ENCODE measurements at places on chromosomes 7 and 10. TPM values are rescaled to one million over a fixed set of nuclear protein-coding genes. Genes with fewer than 3 reads are reported as not detected.

The OR9A2 gene
- not detected for polyA plus RNA-seq

DNA sequence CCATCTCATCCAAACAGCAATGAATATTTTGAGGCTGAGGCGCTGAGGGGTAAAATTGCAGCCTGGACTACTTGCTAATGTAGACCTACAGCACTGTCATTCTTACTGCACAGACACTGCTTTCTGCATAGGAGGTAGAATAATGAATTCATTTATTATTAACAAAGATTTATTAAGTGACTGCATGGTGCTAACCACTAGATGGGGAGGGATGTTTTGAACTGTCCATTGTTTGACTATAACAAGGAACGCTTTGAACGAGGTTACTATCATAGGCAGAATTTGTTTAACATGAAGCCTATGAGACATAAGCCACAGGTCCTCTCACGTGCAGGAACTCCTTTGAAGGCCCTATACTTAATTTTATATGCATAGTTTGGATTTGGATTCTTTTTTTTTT is 143.8 kb downstream of the CFTR start:
- no peak for DNase-seq

GRCh38 chr7:27430105-27430504 is 187.5 kb downstream of the EVX1 start:
- no peak for DNase-seq

The TAS2R5 gene
- 0.87 TPM for polyA plus RNA-seq

DNA sequence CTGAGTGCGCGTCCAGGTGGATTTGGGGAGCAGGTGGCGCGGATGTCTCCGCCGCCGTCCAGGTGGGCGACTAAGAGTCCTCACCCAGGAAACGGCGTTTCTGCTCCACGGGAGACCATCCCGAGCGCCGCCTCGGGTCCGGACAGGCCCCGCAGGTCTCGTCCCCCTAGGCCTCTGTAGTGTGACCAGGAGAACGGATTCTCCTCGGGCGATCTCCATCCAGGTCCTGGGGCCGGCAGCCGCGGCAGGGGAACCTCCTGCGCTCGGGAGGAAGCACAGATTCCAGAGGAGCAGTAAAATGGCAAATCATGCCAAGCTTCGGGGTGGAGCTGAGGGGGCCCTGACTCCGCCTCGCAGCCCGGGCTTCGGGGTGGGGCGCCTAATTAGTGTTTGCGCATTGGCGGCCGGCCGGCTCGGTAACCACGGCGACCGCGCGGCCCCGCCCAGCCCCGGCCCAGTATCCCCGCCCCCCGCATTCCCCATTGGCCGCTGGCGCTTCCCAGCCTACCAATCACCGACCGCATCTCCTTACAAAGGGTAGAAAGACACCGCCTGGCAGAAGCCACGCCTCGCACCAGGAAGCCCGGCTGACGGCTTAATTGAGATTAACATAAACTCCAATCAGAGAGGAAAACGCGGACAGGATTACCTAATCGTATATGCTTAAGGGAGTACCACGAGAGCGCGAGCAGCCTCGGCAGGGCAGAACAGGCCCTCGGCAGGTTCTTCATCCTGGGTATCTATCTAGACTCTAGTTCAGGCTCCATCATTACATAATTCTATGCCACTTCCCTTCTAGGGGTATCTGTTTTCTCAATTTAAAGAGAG is 168.6 kb downstream of the ARHGAP12 start:
- peak; percentile 97 for DNase-seq

The TCAF2 gene
- 3.1 TPM for polyA plus RNA-seq

- no peak for DNase-seq
Measured at GRCh38 chr10:43573250-43574000, 991 bp downstream of the ZNF239 start.

DNA sequence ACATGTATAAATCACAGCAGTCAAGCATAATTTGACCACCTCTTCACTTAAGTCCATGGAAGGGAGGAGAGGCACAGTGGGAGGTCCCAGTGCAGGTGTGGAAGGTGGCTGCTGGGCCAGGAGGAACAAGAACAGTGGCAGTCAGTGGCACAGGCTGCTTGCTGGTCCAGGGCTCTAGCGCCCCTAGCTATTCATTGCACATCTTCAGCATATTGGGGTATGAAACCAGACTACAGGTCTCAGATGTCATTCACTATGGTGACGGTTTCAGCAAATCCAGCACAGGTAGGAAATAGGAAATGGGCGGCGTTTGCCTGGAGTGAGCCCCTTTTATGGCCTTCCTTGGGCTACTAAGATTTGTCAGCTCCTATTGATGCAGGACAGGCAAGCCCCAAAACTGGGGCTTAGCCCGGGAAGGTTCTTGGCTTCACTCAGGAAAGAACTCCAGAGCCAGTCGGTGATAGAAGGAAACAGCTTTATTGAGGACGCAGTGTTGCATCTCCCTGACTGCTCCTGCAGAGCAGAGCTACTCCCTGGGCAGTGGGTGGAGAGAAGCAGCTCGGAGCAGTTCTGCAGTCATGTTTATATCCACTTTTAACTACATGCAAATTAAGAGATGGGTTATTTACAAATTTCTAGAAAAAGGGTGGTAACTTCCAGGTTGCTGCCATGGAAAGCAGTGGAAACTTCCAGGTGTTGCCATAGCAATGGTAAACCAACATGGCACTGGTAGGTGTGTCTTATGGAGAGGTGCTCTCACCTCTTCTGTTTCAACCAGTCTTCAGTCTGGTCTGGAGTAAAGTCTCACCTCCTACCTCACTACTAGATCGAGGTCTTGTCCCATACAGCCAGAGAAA is 608.8 kb downstream of the PARD3 start:
- no peak for DNase-seq

The MMP21 gene
- not detected for polyA plus RNA-seq

GRCh38 chr10:48266528-48266927 is 8.0 kb downstream of the FRMPD2 start:
- no peak for DNase-seq

DNA sequence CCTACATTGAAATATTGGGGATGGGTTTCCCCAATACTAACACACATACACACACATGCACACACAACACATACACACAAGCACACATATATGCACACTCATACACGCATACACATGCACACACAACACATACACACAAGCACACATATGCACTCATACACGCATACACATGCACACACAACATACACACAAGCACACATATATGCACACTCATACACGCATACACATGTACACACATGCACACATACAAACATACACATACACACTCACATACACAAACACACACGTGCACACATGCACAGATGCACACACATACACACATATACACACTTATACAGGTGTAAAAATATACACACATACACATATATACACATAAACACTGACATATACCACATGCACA is 127.4 kb upstream of the C7orf33 start:
- DNase-seq, result no peak

DNA sequence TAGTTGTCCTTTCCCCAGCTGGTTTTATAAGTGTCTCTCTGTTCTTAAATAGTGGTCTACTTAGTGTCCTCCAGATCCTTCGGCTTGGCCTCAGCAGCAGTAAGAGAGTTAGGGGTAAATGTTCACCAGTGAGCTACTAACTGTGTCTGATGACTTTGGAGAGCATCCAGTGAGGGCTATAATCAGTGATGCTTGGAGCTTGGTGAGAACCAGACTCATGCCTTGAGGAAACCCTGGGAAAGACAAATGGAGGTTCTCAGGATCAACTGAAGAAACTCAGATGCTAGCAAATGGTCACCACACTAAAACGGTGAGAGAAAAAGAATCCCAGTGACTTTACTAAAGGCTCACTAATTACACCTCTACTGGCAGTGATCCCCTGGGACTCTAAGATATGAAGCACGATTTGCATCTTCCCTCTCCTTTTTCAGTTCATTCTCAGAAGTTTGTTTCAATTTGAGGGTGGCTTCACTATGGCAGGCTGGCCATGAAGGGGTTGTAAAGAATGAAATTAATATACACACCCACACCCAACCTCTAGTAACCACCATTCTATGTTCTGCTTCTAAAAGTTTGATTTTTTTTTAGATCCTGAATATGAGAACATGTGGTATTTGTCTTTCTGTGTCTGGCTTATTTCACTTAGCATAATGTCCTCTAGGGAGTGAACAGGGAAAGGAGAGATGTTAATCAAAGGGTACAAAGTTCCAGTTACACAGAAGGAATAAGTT is 177.9 kb downstream of the PDE1C start:
- no peak for DNase-seq

DNA sequence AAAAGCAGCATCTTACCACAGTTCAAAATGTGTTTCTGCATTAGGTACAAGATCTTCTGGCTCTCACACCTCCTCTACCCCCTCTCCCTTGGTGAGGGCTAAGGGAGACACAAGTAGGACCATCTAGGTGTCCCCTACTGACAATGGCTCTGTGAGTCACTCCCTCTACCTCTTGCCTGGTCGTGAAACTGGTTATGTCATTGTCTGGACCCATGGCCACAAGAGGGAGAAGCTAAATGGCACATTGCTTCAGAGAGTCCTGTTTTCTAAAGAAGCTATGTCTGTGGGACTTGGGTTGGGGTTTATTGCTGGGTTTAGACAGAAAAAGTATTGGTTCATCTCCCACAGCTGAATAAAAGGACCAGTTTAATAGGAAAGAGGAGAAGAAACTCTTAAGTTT is 4.0 kb upstream of the PLXNA4 start:
- DNase-seq, result no peak

- DNase-seq, result no peak
Measured at GRCh38 chr10:33092596-33092995, 134.6 kb upstream of the ITGB1 start.

- DNase-seq, result no peak
Measured at GRCh38 chr10:100020886-100021253, 11.1 kb upstream of the DNMBP start.

GRCh38 chr7:121126801-121127534 is 138.5 kb downstream of the CPED1 start:
- DNase-seq, result no peak

The SMO gene
- polyA plus RNA-seq, result 16.7 TPM

DNA sequence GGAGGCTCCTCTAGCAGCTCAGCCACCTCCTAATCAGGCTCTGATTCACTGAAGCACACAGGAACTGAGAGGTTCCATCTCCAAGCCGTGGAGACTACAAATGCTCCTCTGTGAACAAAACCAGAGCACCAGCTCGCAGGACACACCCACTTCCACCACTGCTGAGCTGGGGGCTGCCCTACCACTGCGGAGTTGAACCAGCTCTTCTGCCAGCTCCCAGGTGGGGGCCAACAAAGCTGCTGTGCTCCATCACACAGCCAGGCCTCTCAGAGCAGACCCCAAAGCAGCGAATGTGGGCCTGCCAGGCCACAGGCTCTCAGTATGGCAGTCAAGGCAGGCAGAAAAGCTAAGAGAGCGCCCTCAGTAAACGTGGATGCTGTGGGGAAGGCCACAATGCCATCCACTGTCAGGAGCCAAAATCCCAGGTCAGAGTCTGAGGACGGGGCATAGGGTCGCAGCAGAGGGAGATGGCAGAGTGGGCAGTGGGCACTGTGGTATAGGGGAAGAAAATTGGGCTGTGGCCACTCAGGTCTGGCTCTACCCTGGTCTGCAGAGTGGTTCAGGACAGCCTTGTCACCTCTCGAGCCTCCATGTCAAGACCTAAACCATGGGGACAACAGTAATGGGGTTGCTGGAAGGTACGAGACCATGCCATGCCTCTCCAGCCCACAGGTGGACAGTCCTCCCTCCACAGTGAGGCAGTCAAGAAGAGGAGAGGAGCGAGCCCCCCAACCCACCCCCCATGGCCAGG is 82.1 kb downstream of the GRID1 start:
- DNase-seq, result no peak

The IGF2BP3 gene
- polyA plus RNA-seq, result 0.27 TPM

- no peak for DNase-seq
Measured at GRCh38 chr7:106551936-106552335, 109.0 kb downstream of the CCDC71L start.

DNA sequence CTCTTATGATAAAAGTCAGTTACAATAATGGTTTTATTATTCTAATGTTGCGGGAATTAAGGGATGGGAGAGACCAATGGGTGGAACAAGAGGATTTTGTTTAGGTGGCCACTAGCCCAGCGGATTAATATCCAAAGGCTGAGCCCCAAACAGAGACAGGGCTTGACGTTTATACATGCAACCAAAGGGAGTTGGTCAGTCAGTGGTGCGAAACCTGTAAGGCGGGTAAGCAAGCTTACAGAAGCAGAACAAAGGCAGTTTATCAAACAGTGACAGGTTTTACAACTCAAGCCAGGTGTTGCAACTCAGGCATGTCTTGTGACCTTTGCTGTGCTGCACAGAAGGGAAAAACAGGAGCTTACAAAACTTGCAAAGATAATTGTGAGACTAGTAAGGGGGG is 622.9 kb upstream of the MBL2 start:
- DNase-seq, result no peak

- DNase-seq, result no peak
Measured at GRCh38 chr10:132374612-132375011, 22.4 kb upstream of the PWWP2B start.

The ANKRD30A gene
- polyA plus RNA-seq, result not detected

The TUBAL3 gene
- polyA plus RNA-seq, result 0.05 TPM

DNA sequence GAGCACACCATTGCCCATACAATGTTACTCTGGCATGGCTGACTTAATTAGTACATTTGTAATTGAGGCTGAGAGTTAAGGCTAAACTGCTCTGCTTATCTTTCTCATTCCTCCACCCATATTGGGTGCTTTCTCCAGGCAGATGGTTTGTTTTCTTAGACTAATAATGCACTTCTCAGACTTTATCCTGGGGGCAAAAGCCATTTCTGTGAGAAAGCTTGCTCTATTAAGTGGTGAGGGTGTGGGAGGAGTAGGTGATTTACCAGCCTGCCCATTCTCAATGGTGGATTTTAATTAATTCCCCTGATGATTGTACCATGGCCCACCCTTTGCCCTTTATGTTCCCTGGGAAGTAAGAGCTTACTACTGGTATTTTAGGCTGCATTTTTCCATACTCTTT is 174.8 kb downstream of the FOXP2 start:
- no peak for DNase-seq

DNA sequence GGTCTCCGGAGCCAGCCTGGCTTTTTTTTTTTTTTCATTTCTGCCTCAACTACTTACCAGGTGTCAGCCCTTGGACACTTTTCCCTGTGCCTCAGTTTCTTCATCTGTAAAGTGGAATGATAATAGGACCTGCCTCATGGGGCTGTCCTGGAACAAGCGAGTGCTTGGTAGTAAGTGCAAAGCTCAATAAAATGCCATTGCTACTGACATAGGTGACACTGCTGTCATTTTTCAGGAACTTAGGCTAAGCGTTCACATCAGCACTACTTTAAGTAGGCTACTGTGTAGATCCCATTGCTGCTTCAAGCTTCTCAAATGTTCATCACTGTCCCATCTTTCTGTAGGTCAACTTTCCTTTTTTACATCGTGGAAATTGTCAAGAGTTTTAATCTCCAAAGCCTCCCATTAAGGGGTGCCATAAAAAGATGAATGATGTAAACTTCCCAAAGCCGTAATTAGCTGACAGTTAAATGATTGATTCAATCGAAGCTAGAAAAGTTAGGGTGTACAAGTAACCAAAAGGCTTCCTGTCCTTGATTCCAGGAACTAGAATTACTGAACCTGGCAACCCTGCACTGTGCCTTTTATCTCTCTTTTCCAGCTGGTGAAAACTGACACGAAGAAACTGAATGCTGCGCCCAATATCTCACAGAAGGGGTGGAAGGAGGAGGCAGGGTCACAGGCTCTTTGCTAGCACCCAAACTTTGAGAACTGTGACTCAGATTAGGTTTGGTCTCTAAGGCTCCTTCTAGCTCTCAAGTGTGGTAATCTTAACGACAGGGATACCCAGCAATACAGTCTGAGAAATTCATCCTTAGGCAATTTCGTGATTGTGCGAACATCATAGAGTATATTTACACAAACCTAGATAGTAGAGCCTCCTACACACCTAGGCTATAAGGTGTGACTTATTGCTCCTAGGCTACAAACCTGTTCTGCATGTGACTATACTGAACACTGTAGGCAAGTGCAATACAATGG is 861 bp upstream of the USP6NL start:
- no peak for DNase-seq

- DNase-seq, result no peak
Measured at GRCh38 chr7:102073931-102074880, 212.5 kb upstream of the SH2B2 start.
